ENCODE measurements at places on chromosomes 16 and 17.

DNA sequence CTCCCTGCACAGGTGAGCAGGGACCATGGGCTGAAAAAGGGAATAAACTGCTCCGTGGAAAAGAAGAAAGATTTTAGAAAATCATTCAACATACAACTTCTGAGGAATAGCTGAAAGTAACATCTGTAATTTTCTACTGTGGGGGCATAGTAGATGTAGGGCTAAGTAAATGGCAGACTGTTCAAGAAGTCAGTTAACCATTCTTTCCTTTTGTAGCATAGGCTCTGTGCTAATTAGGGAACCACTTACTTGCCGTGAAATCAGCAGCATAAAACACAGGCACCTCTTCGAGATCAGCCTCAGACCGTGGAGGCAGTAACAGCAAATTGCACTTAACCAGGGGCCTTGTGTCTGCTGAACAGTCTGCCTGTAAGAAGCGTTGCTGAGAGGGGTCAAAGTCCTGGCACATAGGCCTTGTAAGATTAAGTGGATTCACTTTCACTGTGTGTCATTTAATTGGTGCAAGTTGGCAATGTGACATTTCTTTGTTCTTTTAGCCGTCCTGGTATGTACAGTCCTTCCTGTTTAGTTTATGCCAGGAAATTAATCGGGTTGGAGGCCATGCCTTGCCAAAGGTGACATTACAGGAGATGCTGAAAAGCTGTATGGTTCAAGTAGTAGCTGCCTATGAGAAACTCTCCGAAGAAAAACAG lies 10.4 kb downstream of the COG1 start:
- ATAC-seq, result no peak

- ATAC-seq, result no peak
Measured at GRCh38 chr17:50214976-50215760, 13.7 kb upstream of the COL1A1 start.

DNA sequence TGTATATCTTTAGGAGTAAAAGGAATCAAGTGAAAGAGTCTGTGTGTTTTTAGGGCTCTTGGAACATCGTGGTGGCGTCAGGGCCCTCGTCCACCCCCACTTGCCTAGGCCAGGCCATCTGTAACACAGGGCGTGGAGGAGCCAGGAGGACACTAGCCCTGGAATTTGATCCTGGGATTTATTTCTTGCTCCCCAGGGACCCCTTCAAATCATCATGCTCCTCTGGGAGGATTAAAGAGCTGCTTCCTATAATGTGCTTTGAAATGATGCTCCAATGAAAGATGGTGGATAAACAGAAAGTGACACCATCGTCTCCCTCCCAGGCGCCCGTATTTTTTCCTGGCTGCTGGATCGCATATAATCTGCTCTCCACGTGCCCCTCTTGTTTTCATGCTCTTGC lies 113.3 kb downstream of the AATF start:
- ATAC-seq, result no peak

DNA sequence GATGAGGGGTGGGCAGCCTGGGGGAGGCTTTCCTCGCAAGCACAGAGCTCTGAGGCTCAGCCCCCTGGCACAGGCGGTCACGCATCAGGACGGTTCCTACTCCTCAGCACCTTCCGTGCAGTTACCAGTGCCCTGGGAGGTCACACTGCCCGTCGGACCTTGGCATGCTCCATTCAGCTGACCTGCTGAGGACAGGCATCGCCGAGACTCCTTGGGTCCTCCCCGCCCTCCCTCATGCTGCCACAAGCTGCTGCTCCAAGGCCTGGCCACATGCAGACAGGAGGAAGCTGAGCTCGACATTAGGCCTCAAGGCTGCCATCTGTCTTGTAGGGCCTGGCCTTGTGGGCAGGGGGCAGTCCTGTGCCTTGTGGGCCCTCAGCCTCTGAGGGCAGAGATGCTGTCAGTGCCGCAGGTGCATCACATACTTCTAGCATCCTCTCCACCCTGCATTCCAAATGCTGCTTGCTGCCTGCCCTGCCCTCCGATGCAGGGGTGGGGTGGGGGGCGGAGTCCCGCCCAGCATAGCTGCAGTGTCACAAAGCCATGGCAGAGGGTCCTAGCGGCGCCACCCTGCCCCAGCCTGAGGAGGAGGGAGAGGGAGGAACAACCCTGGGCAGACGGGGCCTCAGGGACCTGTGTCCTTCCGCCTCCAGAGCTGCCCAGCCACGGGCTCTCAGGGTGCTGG lies 9.3 kb downstream of the C16orf90 start:
- ATAC-seq, result peak; percentile 11

DNA sequence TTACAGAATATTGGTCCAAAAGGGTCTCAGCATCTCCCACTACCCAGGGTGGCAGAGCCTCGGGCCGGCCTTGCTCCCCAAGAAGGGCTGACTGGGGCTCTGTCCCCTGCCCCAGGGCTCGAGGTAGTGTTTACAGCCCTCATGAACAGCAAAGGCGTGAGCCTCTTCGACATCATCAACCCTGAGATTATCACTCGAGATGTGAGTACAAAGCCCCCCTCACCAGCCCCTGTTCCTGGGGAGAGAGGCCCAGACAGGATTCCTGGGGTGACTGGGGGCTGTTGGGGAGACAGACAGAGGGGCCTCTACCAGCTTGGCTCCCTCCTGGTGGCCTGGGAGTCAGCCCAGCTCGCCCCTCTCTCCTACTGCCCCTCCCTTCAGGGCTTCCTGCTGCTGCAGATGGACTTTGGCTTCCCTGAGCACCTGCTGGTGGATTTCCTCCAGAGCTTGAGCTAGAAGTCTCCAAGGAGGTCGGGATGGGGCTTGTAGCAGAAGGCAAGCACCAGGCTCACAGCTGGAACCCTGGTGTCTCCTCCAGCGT lies 6.1 kb upstream of the NLRC5 start:
- ATAC-seq, result no peak

DNA sequence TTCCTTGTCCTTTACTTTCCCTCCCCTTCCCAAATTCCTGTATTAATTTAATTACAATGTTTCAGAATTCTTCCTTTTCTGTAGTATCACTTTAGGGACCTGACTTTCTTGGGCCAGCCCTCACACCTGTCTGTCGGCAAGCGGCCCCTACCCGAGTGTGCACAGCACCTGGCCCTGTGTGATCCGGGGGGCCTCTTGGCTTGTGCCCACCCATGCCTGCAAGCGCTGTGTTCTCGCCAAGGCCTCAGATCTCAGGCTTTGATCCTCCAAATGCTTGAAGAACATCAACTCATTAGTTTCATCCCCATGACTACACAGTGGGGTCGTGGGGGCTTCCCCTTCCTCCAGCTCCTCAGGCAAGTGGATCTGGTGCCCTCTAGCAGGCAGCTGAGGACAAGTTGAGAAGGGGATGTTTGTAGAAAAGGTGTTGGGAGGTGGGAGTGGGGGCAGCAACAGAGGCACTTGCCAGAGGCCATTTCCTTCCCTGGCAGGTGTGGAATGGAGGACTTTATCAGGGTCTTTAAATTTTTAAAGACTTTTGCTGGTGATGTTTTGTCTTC lies 15.7 kb upstream of the CDH3 start:
- ATAC-seq, result no peak

DNA sequence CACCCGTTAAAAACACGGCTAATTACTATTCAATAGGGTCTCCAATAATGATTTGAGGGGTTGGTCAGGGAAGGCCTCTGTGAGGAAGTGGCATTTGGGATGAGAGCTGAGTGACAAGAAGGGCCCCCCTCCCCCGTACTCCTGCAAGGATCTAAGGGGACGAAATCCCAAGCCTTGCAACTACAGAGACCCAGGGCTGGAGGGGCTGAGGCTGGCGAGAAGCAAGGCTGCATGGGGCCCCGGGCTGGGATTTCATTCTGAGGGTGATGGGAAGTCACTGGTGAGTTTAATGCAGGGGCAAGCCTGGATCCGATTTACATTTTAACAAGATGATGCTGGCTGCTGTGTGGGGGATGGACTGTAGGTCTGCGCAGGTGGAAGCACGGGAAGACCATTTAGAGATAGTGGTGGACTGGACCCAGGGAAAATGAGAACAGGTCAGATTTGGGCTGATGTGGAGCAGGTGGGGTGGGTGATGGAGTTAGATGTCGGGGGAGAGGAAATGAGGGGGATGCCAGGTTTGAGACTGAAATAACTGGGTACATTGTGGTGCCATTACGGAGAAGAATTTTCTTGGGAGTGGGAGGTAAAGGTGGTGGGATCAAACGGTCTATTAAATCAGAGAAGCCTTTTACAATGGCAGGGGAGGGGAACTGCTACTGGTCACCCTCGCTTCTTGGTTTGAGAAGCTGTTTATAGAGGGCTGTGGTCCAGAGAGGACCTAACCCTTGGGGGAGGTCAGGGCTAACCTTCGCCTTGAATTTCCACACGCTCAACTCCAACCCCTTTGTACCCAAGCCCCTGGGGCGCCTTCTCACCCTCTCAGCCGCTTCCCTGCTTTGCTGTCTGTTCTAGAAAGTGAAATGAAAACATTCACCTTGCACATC lies 932 bp upstream of the MYBBP1A start:
- ATAC-seq, result no peak

GRCh38 chr16:12546918-12547607 lies 256.6 kb downstream of the CPPED1 start:
- ATAC-seq, result no peak

DNA sequence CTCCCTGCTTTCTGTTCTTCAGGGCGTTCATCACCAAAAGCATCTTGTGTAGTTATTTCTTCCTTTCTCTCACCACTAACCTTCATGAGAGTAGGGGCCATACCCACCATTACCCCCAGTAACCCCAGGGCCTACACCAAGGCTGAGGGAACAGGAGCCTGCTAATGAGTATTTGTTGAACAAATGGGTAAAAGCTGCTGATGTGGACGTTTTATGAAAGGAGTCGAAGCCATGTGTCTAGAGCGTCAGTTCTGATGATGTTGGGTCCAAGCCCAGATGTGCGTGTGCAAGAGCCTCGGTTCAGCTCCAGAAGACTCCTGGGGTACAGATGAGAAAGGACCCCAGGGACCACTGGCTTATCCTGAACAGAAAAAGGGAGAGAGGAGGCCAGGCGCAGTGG lies 77.1 kb upstream of the TBC1D3K start:
- ATAC-seq, result no peak

DNA sequence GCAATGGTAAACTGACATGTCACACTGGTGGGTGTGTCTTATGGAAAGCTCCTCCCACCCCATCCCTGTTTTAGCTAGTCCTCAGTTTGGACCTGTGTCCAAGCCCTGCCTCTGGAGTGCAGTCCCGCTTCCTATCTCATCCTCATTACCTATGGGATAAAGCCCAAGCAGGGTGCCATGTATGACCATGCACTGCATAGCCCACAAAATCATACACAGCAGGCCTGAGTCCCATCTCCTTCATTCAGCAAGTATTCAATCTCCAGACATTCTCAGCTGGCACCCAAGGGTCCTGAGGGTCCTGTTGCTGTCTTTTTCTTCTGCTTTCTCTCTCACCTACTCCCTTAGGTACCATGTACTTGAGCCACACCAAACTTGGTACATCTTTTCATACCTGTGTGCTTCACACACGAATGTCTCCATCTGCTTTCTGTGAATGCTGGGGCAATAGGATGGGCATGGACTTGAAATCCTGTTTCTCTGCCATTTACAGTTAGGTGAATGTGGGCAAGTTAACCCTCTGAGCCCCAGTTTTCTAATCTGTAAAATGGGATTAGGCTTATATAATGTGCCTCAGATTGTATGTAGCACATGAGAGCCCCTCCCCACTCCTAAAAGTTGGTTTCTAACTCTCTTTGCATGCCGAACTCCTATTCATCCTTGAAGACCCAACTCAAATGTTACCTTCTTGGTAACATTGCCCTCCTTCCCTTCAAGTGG lies 28.5 kb downstream of the TNS4 start:
- no peak for ATAC-seq

DNA sequence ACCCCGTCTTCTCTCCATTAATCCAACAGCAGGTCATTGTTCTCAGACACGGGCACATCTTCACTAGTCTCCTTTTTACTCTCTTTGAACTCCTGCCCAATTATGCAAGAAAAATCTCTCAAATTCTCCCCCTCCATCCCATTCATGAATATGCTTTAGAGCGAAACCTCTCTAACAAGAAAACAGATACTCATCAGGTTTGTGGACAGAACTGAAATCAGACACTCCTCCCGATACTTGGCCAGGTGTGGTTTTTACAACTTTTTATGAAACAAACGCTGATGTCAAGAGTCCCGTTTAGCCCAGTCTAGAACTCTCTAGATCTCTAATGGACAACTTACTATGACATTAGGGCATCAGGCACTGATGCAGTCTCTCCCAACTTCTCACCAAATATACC lies 40.9 kb downstream of the PIK3R5 start:
- ATAC-seq, result no peak

DNA sequence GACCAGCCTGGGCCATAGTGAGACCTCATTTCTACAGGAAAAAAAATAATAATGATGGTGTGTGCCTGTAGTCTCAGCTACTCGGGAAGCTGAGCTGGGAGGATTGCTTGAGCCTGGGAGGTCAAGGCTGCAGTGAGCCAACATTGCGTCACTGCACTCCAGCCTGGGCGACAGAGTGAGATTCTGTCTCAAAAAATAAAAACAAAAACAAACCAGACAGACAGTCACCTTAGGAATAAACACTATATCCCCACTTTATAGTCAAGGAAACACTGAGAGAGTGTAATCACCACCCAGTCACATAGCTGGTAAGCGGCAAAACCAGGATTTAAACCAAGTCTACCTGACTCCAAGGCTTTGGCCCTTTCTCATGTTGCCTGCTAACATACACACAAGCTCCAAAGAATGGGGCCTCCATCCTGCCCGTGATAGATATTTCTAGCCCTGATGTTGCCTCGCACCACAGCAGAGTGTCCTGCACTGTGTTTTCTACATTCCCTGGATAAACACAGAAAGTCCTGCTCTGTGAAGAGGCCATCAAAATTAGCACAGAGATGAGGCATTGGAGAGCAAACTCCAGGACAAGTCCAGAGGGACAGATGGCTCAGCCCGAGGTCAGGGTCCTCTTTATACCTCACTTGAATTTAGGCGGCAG lies 66.1 kb upstream of the SMURF2 start:
- no peak for ATAC-seq

- no peak for ATAC-seq
Measured at GRCh38 chr17:39604911-39605491, 2.7 kb downstream of the NEUROD2 start.

DNA sequence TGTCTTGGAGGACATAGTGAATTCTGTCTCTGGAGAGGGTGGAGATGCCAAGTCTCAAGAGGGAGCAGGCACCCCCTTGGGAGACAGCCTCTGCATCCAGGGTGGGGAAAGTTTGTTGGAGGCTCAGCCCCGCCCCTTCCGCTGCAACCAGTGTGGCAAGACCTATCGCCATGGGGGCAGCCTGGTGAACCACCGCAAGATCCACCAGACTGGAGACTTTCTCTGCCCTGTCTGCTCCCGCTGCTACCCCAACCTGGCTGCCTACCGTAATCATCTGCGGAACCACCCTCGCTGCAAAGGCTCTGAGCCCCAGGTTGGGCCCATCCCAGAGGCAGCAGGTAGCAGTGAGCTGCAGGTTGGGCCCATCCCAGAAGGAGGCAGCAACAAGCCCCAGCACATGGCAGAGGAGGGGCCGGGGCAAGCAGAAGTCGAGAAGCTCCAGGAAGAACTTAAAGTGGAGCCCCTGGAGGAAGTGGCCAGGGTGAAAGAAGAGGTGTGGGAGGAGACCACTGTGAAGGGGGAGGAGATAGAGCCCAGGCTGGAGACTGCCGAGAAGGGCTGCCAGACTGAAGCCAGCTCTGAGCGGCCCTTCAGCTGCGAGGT lies 5.2 kb downstream of the ZNF646 start:
- ATAC-seq, result no peak

- ATAC-seq, result no peak
Measured at GRCh38 chr16:84489131-84489530, 15.3 kb downstream of the MEAK7 start.

Data from motor neuron (in vitro differentiated cells).